Glutamatergic neuron (in vitro differentiated cells): ENCODE measurements at places on chromosomes 4 and X.

DNA sequence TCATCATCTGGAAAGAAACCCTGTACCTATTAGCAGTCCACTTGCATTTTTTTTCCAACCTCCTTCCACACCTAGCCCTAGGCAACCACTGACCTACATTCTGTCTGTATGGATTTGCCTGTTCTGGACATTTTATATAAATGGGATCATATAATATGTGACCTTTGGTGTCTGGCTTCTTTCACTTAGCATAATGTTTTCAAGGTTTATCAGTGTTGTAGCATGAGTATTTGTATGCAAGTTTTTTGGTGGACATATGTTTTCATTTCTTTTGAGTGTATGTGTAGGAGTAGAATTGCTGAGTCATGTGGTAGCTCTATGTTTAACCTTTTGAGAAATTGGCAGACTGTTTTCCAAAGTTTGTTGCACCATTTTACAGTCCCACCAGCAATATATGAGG lies 198.6 kb downstream of the CEP135 start:
- no peak for DNase-seq

DNA sequence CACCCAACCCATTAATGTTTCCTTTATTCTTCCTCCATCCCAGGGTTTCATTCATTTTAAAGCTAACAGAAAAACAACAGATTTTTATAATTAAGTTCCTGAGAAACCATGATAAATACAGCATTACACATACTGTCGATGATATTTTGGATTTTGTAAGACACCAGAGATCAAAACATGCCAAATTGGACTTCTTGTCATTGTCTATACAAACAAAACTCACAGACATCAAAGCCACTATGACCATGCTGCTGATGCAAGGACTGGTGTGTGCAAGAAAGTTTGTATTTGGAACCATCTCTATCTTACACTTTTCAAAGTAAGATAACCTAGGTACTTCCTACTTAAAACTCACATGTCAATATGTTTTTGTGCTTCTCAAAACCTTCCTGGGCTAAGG lies 294.0 kb upstream of the UGT8 start:
- DNase-seq: no peak

- no peak for DNase-seq
Measured at GRCh38 chrX:151745651-151746050, 11.1 kb downstream of the CNGA2 start.

- DNase-seq: no peak
Measured at GRCh38 chr4:150289881-150290280, 211.6 kb downstream of the DCLK2 start.

DNA sequence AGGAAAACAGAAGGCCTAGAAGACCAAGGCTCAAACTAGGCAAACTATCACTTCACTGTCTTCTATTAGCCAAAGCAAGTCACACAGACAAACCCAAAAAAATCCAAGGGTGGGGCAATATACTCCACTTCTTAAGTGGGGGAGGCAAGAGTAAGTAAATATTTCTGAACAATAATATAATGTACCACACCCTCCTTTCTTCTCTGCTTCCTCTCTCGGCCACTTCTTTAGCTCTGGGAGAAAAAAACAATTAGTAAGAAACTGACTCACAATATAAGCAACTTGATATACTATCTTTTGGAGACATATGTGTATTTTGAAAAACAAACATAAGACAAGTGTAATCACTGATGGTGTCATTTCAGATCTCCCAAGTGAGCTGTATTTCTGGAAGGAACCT lies 14.8 kb downstream of the DCAF8L1 start:
- DNase-seq: no peak

DNA sequence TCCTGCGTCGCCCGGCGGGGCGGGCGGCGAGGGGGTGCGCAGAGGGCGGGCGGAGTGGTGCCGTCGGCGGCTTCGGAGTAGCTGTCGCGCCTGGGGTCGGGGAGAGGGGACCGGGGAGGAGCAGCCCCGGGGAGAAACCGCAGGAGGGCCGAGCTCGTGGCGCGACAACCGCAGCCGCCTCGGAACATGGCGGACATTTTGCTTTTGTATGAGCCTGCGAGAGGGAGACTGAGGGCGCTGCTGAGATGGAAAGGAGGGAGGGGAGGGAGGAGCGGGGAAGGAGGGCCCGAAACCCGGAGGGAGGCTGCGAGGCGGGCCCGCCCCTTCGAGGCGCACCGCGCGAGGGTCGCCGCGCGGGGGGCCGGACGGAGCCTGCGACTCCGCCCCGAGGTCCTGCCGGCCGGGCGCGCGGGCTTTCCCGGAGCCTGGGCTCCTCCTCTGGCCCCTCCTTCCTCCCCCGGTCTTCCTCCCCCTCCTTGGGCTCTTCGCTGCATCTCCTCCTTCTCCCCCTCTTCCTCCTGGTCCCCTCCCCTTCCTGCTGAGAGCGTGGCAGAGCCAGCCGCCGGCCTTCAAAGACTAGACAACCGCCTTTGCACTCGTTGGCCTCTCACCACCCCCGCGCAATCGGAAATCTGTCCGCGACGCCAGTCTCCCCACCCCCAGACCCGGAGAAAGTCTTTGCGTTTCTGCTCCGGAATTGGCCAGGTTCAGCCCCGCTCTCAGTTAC lies 1.1 kb downstream of the INTS6L start:
- peak; percentile 79 for DNase-seq

DNA sequence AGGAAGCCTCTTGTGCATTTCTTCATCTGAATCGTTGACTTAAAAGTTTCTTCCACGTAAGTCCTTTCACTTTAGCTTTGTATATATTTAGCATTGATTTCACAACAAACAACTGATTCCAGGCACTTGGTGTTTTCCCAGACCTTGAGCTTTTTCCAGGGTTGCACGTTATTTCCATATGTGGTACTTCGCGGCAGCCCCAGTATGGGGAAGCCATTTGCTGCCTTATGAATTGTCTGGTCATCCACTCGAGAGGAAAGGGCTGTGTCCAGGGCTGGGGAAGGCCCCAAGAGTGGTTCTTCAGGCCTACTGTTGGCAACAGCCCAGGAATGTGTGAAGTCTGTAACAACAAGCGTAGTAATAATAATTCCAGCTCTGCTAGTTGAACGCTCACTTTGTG lies 2.8 kb upstream of the TLR8 start:
- DNase-seq: no peak

DNA sequence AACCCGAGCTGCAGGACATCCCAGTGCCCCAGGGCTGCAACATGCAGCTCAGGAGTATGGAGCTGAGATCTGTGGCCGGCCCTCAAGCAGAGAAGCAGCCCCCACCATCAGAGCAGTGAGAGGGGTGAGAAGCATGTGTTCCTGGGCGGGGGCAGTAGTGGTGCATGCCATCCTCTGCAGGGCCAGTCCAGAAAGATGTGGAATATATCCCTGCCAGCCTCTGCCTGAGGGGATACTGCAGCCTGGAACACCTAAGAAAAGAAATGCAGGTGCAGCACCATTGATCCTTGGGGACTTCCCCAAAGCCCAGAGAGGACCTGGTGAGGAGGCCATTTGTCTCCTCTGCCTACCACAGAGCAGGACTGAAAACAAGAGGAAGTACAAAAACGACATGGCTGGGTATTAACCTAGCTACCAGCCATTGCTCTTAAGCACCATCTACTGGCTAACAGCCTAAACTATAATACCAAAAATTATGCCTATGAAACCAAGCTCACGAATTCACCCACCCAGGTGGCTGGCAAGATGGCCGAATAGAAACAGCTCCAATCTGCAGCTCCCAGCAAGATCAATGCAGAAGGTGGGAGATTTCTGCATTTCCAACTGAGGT lies 158.8 kb downstream of the ADGRA3 start:
- no peak for DNase-seq

DNA sequence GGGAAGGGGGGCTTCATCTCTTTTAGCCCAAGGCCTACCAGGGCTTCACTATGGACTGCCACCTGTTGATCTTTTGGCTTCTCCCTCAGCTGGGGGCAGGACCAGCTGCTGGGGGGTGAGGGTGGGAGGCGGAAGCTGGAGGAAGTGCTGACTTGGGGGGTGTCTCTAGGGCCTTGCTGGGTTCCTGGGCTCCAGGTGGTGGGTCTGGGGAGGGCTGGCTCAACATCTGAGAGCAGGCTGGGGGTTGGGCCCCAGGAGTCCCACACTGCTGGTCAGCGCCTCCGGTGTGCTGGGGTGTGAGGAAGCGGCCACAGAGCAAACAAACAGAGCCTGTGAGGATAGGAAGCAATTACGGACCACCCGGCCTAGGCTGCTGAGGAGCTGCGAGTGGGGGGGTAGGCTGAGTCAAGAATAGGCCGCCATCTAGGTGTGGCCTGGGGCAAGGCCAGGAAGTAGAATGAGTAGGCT lies 85.7 kb downstream of the EFNB1 start:
- DNase-seq: no peak

- DNase-seq: peak; percentile 35
Measured at GRCh38 chr4:37802068-37802666, 24.3 kb upstream of the PGM2 start.

DNA sequence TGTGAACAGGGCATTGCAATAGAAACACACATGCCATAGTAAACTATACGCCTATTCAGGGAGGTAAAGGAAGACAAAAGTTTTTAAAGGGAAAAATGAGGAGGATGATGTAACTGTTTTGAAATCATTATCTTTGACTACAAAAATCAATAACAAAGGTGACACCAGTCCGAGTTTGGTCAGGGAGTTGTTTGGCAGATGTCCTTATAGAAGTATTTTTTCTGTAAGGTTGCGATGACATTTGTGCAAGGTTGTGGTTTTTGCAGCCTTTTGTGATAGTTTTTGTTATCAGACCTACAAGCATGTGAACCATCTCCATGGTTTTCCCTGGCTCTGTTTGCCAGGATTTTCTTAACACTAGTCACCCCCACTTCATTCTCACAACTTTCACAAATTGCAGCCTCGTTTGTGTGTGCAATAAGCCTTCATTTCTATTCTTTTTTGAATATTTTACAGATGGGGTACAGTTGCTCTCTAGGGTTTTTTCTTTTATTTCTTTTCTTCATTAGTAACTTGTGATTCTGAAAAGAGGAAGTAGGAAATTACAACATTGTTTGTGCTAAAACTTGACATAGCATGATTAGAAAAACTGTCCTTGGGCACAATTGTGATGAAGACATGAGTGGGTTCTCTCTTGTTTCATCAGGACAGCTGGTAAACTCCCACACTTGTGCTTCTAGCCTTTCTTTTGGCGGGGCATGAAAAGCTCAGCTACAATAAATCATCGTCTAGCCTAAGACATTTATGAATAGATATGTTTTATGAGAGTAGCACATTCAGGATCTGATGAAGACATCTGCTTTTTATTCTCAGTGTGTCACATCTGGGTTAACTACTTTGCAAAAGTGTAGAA lies 60.2 kb upstream of the PNPLA4 start:
- DNase-seq: no peak

GRCh38 chr4:98572697-98573096 lies 85.7 kb downstream of the TSPAN5 start:
- no peak for DNase-seq

DNA sequence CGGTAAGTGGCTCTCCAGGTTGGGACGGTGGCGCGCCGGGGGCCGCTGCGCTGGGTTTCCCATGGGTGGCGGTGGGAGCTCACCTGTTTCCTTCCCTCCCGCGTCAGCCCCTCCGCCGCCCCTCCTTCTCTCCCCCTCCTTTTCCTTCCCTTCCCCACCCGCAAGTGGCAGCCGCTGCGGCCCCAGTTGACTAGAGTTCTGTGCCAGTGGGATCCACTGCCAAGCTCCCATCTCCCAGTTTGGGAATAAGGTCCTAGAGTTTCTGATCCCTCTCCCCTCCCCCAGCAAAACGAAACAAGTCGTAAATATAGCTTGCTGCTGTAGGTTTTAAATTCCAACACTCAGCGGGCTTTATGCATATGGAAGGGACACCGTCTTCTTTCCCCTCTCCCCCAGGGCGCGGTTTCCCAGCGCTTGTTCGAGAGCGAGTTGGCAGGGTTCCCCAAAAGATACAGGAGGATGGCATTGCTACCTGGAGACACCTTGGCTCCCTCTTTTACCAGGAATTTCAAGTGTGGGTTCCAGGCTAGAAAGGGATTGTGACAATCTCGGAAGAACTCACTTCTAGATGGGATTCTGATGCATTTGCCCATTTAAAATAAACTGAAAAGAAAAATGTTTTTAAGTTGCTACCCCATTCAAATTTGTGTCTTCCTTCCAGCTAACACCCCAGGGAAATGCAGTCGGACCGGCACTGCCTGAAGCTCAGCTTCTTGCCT lies 1.2 kb downstream of the TLL1 start:
- peak; percentile 22 for DNase-seq

- DNase-seq: no peak
Measured at GRCh38 chrX:46407753-46408130, 137.5 kb downstream of the ZNF674 start.

DNA sequence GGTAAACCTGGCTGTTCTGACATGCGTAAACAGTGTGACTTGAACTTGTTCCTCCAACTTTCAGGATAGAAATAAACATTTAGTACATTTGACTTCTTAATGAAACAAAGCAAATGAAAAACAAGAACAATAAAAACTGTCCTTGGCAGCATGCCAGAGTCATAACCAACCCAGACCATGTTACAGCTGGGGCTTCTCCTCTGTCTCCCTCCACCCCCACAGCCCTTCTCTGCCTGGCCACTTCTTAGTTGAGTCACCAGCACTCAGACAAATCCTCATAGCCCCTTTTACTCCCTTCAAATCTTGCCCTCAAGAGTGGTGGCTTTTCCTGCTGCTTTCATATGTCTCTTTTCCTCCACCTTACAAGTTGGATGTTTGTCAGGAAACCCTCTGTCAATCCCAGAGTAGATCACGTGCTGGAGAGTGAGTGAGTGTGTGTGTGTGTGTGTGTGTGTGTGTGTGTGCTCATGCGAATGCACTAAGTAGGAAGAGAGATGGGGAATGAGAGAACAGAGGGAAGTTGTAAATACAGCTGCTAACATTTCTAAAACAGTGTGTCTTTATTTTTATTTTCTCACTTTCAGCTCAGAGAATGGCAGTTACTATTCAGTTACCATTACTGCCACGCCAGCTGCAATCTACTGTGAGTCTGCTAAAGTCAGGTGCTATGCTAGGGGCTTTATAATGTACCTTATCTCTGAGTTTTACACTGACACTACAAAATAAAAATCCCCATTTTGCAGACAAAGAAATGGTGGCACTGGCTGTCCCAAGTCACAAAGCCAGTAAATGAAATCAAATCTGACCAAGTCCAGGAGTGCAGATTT lies 15.0 kb downstream of the SCARB2 start:
- peak; percentile 45 for DNase-seq

DNA sequence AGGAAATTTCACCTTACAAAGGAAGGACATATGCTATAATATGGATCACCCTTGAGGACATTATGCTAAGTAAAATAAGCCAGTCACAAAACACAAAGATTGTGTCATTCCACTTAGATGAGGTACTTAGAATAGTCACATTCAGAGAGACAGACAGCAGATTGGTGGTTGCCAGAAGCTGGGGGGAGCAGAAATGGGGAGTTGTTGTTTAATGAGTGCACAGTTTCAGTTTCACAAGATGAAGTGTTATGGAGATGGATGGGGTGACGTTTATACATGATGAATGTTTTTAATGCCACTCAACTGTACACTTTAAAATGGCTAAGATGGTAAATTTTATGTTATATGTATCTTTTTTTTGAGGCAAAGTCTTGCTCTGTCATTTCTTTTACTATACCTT lies 14.8 kb upstream of the SPON2 start:
- no peak for DNase-seq

DNA sequence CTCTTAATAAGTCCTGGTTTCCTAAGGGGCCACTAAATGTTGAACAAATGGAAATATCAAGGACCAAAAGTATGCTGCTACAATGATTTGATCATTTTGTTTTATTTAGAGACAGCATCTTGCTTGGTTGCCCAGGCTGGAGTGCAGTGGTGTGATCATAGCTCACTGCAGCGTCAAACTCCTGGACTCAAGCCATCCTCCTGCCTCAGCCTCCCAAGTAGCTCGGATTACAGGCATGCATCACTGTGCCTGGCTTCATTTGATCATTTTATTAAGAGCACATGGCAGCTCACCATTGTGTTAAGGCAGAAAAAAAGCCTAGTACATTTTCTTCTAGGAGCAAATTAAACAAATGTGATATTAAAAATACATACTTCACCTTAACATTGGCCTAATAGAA lies 52.7 kb downstream of the DCLK2 start:
- DNase-seq: no peak
